ENCODE measurements at places on chromosomes 5 and 9.

- no peak for DNase-seq
These were observed 455.8 kb upstream of the PTGER4 start for GRCh38 chr5:40223884-40224402.

DNA sequence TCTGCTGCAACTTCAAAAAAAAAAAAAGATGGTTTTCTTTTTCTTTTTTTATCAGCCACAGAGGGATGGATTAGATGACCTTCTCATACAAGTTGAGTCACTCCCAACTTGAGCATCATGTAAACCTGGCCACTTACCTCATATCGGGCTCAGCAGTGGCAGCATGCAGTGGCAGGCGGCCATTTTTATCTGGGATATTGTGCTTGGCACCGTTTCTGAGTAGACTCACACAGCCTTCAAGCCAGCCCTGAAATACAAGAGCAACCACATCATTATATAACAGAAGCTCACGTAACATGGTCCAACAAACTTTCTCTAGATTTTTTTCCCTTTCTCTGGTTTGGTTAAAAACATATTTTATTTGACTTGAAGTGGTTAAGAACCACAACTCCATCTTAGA, 62.6 kb downstream of the ANKRD55 start:
- no peak for DNase-seq

DNA sequence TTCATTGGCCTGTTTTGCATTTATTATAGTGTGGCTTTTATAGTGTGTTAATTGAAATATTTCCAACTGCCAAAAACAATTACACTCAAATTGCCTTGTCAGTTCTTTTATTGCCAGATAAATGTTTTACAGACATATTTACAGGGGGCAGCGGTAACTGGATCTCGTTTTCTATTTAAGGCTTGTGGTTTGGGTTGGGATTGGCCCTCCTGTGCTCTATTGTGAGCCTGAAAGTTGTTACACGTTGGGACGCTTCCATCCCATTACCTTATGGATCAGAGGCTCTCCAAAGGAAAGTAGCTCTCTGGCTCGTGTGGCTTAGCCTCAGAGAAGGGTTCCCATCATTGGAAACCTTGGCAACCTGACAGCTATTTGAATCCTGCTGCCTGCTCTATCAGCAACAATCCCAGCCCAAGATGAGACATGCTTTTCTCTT, 20.8 kb downstream of the DNAI1 start:
- no peak for DNase-seq

GRCh38 chr9:114038724-114039313, 39.3 kb downstream of the AMBP start:
- DNase-seq = no peak

GRCh38 chr5:116865651-116866050, 291.0 kb upstream of the SEMA6A start:
- no peak for DNase-seq

- DNase-seq = no peak
These were observed 19.3 kb downstream of the ACO1 start for GRCh38 chr9:32403567-32404260.

- DNase-seq = no peak
These were observed 123.5 kb downstream of the SCAMP1 start for GRCh38 chr5:78483809-78484521.

DNA sequence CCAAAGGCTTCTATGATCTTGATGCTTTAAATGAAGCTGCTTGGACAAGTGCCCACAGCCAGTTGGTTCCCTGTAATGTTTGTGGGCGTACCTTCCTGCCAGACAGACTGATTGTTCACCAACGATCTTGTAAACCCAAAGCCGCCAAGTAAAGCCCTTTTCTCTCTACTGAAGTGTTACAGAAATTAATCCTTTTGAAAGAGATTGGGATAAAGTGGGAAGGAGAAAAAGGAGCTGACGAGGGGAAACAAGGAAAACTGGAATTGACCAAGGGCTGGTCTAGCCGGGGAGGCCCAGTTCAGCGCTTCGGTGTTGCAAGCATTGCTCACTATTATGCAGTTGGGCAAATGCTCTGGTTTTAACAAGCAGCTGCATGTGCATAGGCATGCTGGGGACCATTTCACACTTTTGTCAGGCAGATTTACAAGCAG, 53.2 kb downstream of the ZNF474 start:
- DNase-seq = no peak
